T1000 (cell line): ENCODE measurements at places on chromosomes 4 and X.

DNA sequence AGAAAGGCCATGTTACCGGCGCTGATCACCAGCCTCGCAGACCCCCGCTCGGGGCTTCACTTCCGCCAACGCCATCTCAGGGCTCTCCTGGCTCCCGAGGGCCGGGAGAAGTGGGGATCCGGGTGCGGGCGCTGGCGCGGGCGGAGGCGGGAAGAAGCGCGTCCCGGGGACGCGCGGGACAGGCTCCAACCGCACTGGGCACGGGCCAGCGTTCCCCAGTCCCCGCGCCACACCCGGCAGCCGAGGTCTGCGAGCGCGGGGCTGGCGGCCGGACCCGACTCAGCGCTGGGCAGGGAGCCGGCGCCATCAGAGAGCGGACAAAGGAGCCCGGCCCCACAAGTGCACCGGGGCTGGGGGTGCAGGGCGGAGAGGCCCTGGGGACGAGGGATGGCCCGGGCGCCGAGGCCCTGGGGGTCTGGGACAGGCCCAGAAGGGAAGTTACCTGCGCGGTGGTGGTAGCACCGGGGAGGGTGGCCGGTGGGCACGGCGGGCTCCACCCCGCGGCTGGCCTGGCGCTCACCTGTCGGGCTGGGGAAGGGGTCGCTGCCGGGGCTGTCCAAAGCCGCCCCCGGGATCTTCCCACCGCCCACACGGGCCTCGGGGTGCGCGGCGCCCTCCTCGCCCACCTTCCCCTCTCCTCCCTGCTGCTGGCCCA lies 449 bp downstream of the CTPS2 start:
- no peak for DNase-seq

- DNase-seq: no peak
These were observed 53.5 kb upstream of the SOD3 start for GRCh38 chr4:24741910-24742309.

- DNase-seq: no peak
These were observed 31.3 kb downstream of the HTRA3 start for GRCh38 chr4:8300832-8301231.

GRCh38 chrX:28039258-28039657 lies 58.0 kb upstream of the DCAF8L1 start:
- no peak for DNase-seq

- DNase-seq: no peak
These were observed 2.5 kb downstream of the USP51 start for GRCh38 chrX:55487143-55487542.

GRCh38 chr4:138555584-138555983 lies 313.4 kb upstream of the SLC7A11 start:
- no peak for DNase-seq

DNA sequence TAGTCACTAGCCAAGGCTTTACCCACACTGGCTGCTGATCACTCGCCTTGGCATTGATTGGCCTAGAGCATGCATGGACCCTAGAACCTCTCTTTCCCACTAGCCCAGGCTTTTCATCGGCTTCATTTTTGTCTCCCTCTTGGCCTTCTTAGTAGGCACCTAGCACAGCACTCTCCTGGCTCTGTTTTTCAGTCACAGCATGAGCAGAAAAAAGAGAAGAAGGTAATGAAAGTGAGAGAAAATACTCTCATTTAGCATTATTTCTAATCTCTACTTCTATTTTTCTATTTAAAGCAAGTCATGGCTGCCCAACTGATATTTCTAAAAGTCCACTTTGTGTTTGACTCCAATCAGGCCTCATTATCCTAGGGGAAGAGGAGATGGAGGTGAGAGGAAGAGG lies 267.2 kb downstream of the FBXO8 start:
- no peak for DNase-seq

DNA sequence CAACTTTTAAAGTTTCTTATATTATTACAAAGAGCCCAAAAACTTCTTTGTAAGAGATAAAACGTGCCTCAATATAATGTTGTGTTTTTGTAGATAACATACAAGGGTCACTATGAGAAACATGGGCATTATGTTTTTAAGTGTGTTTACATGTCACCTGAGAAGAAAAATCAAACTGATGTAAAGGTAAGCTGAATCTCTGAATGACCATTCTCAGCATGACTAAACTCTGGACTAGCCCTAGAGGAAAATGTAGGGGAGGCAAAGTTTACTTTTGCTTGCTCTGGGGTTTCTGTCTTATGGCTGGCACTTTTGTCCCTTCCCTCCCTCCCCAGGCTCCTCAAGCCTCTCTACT lies 6.8 kb downstream of the MEPE start:
- no peak for DNase-seq
